ENCODE measurements at places on chromosomes 6 and 20. TPM values are rescaled to one million over a fixed set of nuclear protein-coding genes. Genes with fewer than 3 reads are reported as not detected.

DNA sequence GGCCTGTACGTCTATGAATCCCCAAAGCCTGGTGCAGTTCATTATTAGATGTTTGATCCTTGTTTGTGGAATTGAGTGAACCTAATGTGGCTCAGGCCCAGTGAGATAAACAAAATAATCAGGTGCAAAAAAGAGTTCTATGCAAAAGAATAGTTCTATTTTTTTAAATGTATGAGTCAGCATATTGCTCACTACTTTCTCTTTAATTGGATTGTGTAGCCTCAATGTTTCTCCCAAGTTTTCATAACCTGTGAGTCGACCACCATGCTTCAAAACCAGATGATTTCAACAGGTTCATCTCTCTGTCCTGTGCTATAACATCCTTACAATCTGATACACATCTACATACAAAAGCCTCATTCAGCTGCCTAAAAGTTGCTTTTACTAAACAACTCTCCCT, 116.5 kb upstream of the HDAC2 start:
- DNase-seq, result no peak

DNA sequence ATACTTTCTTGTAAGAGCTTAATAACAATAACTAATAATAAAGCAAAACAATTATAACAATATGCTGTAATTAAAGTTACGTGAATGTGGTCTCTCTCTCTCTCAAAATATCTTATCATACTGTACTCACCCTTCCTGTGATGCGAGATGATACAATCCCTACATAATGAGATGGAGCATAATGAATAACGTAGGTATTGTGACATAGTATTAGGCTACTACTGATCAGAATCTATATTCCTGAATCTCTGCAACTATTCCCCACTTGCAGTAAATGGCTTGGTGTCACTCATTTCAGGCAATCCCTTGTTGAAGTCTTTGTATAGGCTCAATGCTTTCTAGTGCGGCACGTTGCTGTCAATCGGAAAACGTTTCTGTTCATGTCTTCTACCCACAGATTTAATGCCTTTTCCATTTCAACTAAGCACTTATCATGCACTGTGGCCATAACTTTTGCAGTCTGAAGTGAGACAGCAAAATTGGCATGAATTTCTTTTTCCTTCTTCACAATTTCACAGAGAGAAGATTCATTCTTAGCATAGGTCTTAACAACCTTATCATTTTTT, 32.3 kb downstream of the MOXD1 start:
- DNase-seq, result no peak

DNA sequence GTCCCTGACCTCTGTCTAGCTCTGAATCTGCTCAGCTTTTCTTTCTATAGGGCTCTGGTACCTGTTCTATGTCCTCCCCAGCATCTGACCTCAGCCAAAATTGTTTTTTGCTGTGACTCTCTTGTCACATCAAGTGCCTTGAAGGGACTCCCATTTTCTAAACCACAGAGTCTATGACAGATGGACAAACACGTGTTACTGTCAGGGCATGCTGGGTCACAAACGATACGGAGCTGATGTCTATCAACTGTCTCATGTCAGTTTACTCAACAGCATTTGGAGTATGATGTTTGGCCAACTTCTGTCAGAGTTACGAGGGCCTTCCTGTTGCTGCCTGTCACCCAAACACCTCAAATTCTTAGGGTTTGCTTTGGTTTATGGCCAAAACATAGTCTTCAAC, 20.5 kb downstream of the ID4 start:
- DNase-seq, result no peak

GRCh38 chr20:29689411-29690225, 1567.8 kb upstream of the DEFB115 start:
- no peak for DNase-seq

DNA sequence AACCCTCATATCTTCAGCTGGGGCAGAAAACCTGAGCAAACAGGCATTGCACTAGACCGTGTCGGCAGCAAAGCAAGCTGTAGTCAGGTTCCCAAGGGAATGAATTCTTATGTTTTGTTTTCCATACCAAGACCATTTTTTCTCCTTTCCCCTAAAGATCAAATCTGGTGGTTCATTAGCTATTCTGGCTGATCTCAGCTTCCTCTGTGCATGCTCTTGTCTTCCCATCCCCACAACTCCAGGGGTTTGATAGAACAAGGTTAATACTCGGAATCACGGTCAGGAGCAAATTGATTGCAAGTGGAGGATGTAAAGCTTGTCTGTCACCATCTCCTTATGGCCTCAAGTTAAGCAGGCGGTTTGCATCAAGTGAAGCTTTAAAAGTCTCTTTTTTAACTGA, 778.8 kb downstream of the KIF16B start:
- no peak for DNase-seq

- DNase-seq, result no peak
These were observed 26.0 kb upstream of the SCRT2 start for GRCh38 chr20:701401-702129.

DNA sequence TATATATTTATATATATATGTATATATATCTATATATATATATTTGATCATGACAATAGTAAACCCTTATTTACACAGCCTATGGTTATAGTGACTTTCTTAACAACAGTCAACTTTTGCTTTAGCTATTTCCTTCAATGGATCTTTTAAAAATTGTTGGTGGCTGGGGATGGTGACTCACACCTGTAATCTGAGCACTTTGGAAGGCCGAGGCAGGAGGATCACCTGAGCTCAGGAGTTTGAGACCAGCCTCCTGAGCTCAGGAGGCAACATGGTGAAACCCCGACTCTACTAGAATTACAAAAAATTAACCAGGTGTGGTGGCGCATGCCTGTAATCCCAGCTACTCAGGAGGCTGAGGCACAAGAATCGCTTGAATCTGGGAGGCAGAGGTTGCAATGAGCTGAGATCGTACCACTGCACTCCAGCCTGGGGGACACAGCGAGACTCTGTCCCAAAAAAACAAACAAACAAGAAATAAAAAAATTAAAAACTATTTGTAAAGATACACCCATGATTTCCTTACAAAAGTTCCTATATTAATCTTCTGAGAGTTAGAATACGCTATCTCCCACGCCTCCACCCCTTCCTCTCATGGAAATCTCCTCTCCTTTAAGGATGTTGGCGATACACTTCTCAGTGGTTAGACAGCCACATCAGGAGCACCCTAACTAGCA, 29.2 kb upstream of the CNKSR3 start:
- no peak for DNase-seq

GRCh38 chr20:36219671-36220220, 16.5 kb upstream of the AAR2 start:
- no peak for DNase-seq

GRCh38 chr20:15843777-15844176, 729.5 kb downstream of the KIF16B start:
- no peak for DNase-seq

DNA sequence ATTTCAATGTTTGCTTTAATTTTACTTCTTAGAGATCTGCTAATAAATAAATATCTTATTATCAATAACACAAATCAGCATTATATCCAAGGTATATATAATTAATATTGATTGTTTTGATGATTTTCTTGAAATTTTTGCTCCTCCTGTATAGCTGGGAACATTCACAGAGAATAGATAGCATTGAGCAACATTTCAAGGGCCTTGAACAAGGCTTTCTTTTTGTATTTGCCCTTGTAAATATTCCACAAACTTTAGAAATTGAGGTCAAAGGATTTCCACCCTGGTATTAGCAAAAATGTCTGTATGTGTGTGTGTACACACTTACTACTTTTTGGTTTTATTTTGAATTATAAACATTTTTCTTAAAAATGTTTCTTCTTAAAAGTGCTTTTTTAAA, 205.6 kb downstream of the EYA4 start:
- no peak for DNase-seq

- DNase-seq, result no peak
These were observed 30.0 kb upstream of the QKI start for GRCh38 chr6:163384510-163384909.

DNA sequence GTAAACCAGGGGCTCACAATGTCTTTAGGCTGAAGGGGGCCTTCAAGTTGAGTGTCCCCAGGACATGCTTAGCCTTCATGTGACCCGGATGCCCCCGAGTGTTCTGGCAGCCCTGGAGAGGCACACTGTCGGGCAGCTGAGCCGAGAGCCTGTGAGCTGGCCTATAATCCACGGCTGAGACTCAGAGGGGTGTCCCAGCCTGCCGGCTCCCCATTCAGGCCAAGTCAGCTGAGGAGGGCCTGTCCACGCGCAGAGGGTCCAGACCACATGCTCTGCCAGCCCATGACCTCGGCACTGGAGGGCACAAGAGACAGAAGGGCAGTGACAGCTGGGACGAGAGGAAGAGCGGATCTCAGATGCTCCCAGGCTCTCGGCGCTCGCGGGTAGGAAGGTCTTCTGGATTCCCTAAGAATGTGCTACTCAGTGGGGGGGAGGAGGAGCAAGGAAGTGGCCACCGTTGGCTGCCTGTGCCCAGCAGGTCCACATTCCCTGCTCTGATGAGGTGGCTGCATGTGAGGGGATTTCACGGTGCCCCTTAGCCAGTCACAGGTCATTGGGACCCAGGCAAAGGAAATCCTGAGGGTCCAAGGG, 224.7 kb downstream of the NRN1 start:
- DNase-seq, result no peak

DNA sequence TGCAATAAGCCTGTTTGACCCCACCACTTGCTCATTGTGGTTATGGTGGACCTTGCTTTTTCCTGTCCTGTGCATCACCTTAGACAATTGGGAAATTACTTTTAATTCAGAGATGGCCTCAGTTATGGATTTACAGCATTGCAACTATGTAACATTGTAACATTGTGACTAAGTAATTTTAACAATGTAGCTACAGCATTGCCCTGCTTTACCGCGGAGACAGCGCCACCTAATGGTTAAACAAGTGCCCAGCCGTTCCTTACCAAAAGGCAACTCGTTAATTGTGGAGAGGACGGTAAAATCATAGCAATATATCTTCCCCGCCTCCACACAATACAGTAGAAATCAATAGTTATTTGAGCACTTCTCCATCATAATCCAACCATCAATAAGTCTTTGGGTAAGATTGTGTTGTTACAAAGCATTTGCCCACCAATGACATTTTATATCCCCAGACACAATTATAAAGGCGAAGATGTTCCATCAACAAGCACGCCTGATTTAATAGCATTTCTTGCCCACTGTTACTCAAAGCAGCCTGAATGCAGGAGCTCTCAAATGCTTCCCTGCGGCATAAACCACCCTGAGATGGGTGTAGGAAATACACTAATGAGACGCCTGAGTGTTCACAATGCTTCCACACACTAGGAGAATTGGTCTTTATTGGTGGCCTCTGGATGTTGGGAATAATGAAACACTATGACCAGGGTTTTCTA, 93.7 kb downstream of the PROKR2 start:
- peak; percentile 54 for DNase-seq

The BPI gene
- total RNA-seq, result not detected

The FRS3 gene
- 3.0 TPM for total RNA-seq

The BEND3 gene
- total RNA-seq, result 9.9 TPM

The CRISP2 gene
- total RNA-seq, result not detected

The UBD gene
- 0.54 TPM for total RNA-seq

The BIRC7 gene
- 9.0 TPM for total RNA-seq

The LY6G6C gene
- total RNA-seq, result 0.23 TPM

The ATP6V1G2 gene
- total RNA-seq, result 0.98 TPM
